ENCODE measurements at places on chromosomes 1 and 21.

DNA sequence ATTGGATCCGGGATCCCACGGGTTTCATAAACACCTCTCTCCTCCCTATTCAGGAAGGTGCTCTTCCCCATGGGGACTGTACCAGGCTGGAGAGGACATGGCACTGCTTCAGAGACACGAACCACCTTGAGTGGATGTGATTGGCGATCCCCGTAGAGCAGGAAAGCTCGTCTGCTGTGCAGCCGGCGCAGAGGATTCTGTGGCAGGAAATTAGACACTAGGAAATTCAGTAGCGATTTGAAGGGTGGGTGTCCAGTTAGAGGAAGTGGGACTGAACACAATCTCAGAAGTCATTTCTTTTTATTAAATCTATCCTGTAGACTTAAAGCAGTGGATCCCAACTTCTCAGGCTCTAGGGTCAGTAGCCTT is 767 bp downstream of the PDIK1L start:
- peak; percentile 31 for DNase-seq

DNA sequence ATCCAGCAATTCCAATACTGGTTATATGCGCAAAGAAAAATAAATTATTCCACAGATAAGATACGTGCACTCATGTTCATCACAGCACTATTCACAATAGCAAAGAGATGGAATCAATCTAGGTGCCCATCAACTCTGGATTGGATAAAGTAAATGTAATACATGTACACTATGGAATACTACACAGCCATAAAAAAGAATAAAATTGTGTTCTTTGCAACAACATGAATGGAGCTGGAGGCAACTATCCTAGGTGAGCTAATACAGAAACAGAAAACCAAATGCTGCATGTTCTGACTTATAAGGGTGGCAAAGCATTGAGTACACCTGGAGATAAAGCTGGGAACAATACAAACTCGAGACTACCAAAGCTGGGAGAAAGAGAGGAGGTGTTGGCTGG is 787.3 kb downstream of the KCNT2 start:
- no peak for DNase-seq

- DNase-seq, result no peak
These were observed 13.1 kb downstream of the ACTA1 start for GRCh38 chr1:229420765-229421164.

GRCh38 chr1:14923727-14924452 is 229.7 kb upstream of the TMEM51 start:
- peak; percentile 30 for DNase-seq

DNA sequence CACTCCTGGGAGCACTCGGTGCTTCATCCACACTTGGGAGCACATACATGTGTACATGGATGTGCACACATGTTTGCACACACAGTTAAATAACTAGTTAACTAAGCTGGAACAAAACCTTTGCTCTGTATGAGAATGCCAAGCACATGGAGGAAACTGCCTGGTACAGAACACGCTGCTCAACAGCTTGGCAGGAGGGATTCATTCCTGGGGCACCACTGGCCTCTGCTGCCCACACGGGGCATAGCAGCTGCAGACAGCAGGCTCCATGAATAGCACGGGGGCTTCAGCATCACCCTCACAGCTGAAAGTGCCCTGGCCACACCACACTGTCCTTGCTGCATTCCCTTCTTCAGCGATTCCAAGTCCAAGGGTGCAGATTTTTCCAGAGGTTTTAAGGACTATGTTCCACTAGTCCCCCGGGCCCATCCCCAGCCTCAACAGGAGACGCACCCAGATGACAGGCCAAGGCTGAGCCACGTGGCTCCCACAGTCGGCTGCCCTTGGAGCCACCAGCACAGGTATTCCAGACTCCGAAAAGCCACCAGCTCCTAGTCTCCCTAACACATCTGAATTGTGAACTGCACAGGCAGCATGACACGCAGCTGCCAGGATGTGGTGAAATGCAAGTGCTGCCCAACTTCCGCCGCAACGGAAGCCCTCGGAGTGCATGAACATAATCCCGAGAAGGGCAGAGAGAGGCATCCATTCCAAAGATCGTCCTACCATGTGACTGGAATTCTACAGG is 16.9 kb downstream of the NPHP4 start:
- peak; percentile 21 for DNase-seq

GRCh38 chr1:110768605-110769004 is 93.9 kb upstream of the KCNA3 start:
- DNase-seq, result no peak

DNA sequence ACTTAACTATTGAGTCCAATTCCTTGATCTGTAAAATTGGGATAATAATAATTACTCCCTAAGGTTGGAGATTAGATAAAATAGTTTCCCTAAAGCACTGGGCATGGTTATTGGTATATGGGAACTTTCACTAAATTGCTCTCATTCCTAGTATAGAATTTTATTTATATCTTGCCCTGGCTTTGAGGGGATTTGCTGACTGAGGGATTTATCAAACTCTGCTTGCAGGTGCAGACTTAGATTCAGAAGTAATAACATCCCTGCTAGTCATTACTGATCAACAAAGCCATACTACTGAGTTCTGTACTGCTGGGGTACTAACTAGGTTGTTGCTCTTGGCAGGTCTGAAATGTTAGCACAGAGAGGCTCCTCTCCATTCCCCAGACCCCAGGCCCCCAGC is 41.9 kb downstream of the CASQ2 start:
- no peak for DNase-seq

- no peak for DNase-seq
These were observed 57.5 kb upstream of the PAX7 start for GRCh38 chr1:18573170-18573569.

GRCh38 chr1:27646676-27647075 is 11.7 kb upstream of the FGR start:
- no peak for DNase-seq

DNA sequence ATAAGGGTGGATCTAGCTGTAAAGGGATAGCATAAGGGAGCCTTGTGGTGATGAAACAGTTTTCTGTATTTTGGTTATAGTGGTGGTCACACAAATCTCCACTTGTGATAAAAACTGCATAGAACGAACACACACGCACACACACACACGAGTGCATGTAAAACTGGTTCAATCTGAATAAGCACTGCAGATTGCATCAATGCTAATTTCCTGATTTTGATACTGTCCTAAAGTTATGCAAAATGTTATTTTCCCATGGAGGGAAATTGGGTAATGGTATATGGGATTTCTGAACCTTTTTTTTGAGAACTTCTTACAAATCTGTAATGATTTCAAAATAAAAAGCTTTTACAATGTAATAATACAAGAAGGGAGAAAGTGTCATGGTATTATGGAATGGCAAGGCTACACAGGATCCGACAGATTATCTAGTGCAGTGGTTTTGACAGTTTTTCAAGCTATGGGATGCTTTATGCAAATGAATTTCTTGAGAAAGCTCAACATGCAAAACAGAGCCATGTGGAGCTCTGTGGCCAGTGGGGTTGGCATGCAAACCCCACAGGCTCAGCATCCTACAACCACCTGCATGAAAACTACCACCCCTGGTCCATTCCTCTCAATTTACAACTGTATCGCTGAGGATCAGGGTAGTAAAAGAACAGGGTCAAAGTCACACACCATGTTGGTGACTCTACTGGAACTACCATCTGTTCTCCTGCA is 18.8 kb downstream of the SLC41A1 start:
- DNase-seq, result peak; percentile 91

DNA sequence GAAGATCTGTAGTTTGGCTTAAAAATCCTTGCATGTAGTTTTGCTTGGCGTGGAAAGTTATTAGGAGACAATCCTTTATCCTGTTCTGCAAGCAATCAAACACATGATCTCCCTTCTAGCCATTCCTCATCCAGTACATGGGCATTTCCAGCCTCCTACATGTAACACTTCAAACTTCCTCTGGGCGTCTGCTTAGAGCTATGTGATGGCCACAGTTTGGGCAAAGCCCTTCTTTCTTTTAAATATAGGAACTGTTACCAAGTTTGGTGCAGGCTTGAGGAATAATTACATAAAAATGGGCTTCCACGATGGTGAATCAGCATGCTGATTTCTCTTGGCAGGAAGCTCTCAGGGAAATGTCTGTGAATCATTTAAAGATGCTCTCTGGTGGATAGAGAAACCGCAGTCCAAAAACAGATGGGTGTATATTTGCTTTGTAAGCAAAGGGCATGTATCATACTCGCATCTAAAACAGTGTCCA is 176.9 kb upstream of the FMN2 start:
- peak; percentile 96 for DNase-seq

GRCh38 chr1:152141971-152142584 is 16.9 kb downstream of the RPTN start:
- DNase-seq, result peak; percentile 92

GRCh38 chr1:244322791-244323521 is 128.8 kb downstream of the ADSS2 start:
- DNase-seq, result peak; percentile 84

- DNase-seq, result no peak
These were observed 735 bp downstream of the CROCC start for GRCh38 chr1:16922466-16922865.

- DNase-seq, result peak; percentile 47
These were observed 705 bp downstream of the KHDRBS1 start for GRCh38 chr1:32014199-32014947.

DNA sequence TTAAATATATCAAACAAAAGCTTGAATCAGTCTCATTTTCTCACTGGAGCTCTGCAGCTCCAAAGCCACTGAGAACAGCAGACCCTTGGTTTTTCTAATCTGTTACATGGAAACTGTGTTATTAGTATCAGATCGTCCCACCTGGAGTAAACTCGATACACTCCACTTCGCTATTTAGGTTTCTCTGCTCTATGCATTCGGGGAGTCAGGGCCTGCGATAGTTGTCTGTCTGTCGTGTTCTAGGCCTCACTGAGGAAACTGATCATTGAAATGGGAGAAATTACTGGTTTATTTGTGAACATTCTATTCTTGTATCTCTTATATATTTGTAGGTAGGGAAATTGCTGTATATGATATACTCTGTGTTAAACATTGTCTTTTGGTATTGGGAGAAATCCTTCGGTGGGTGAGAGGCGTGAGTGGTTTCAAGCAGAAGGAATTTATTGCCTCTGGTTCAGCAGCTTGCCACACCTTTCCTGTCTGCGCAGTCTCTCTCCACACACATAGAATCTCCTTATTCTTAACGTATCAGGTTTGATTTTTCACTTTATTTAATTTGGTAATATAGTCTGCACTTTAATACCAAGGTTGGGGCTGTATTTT is 8.5 kb downstream of the PRDM2 start:
- DNase-seq, result no peak

- peak; percentile 54 for DNase-seq
These were observed 2.6 kb downstream of the CHML start for GRCh38 chr1:241637604-241638003.

GRCh38 chr1:2049718-2050431 is at the start of gene PRKCZ:
Gene PRKCZ, plus strand, starts transcription at chr1:2050411. Its CDS starts 220 bp downstream, at chr1:2050631.
- peak; percentile 11 for DNase-seq

DNA sequence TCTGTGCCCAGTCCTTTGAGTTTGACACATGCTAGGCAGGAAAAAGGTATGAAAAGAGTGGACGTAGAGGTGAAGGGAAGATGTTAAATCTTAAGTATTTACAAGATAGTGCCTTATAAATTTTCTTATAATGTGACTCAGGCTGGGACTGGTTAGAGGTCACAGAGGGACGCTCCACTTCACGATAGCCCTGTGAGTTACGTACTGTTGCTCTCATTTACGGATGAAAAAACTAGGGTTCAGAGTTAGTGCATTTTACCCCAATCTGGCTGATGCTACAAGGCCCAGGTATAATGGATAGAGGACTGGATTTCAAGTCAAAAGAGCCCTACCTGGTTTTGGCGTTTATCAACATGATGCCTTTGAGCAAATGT is 1.4 kb upstream of the TUT4 start:
- DNase-seq, result no peak

GRCh38 chr1:199242147-199242546 is 603.3 kb downstream of the PTPRC start:
- DNase-seq, result peak; percentile 23

DNA sequence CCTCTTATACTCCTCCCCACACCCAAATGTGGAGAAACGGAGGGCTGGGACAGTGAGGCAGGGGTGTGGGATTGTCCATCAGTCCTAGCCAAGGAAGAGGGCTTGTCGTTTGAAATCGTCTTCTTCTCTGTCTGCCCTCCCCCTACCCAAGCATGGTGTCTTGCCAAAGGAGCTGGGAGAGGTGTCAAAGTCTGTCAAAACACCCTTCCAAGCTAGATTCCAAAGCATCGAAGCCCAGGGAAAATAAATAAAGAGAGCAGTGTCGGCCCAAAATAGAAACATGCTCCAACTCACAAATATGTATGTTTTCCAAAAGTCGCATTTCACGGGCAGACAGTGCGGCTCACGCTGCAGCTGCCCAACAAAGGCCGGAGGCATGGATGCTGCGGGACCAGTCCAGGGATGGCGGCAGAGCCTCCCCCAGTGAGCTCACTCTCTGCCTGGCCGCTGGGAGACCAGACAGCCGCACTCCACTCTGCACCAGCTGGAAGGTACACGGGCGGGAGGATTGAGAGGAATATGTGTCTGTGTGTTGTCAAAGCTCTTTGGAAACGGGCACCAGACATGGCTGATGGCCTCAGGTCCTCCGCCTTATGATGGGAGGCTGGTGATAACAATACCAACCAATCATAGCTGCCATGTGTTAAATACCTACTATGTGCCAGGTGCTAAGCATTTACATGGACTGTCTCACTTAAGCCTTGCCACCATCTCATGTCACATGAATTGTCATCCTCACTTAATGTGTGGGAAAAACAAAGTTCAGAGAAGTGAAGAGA is 3.9 kb downstream of the DISP3 start:
- DNase-seq, result no peak

DNA sequence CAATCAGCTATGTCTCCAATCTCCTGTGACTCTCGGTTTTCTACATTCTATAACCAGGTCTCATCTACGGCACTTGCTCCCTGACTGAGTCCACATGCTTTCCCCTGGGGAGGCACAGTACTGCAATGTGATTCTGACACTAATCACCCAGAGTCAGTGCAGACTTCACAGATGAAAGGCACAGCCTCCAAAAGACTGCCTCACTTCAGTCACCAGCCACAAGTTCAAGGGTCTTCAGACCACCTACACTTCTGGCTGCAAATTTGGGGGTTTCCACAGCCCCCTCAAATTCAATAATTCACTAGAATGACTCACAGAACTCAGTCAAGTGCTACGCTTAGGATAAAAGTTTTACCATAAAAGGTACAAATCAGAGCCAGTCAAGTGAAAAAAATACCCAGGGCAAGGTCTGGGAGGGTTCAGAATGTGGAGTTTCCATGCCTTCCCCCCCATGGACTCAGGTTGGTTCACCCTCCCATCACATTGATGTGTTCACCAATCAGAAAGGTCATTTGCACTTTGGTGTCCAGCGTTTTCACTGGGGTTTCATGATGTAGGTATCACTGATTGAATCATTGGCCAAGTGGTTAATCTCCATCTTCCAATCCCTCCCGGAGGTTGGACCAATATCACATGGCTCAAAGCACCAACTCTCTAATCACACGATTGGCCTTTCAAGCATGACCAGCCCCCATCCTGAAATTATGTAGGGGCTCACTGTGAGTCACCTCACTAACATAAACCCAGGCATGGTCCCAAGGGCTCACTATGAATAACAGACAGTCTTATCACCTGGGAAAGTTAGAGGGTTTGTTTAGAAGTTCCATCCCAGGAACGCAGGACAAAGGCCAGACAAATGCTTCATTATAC is 182.9 kb upstream of the CAMK1G start:
- DNase-seq, result no peak

GRCh38 chr1:2233997-2234761 is 6.1 kb downstream of the SKI start:
- peak; percentile 98 for DNase-seq

Measured in inflammatory macrophage treated with lipopolysaccharide for 1 hour (primary cell).